ENCODE measurements at places on chromosomes 5 and 9.
A peak's percentile ranks its signal among the peaks of the same experiment; 100 is the strongest.

GRCh38 chr9:76658510-76659231, 105.6 kb upstream of the PCA3 start:
- no peak for DNase-seq

DNA sequence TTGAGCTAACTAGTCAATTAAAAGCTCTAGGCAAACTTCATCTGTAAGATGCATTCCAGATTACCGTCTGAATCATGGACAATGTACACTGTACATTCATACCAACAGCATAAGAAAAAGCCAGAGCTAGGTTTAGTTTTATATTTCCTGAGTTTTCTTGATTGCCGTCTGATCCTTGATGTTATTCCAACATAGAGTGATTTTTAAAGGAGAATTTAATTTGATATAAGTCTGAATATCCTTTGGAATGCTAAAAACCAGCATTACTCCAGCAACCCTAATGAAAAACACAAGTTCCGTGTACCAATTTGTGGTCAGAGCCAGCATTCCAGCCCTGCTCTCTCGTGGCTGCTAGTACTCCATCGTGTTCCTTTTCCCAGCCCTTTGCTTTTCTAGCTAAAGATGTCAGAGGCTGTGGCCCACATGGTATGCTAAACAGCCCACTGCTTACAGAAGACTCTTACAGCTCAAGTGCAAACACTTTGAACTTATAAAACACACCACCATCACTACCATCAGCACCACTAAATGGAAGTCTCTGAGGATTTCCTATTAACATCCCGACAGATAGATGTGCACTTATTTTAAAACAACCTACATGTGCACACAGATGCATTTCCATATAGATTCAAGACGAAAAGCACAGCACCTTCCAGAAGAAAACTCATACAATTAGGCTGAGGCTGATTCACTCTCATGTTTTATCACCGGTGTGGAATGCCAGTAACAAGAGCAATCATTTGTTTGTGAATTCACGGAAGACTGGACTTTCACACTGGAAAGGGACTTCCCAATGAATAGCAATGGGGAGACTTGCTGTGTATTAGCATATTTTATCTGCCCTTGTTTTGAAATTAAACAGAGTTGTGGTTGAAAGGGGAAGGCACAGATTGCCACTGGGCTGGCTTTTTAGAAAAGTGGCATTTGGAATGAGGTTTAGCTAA, 246.9 kb upstream of the GAS1 start:
- DNase-seq: no peak

- no peak for DNase-seq
Measured at GRCh38 chr5:120454094-120454798, 9.9 kb upstream of the PRR16 start.

GRCh38 chr5:1151316-1151715, 39.5 kb upstream of the SLC12A7 start:
- DNase-seq: no peak

DNA sequence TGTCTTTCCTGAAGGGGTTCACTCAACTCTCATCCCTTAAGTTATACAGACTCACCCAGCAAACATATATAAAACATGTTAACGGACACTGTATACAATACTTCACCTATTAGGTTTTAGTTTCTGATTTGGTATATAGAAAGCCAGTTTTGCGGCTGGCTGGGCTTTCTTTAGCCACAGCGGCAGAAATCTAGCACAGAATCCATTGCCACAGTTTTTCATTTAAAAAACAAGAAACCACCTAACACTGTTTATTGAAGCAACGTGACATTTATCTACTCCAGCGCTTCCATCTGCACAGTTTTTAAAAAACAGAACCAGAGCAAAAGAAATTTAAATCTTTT, 67.3 kb downstream of the SNX30 start:
- no peak for DNase-seq

DNA sequence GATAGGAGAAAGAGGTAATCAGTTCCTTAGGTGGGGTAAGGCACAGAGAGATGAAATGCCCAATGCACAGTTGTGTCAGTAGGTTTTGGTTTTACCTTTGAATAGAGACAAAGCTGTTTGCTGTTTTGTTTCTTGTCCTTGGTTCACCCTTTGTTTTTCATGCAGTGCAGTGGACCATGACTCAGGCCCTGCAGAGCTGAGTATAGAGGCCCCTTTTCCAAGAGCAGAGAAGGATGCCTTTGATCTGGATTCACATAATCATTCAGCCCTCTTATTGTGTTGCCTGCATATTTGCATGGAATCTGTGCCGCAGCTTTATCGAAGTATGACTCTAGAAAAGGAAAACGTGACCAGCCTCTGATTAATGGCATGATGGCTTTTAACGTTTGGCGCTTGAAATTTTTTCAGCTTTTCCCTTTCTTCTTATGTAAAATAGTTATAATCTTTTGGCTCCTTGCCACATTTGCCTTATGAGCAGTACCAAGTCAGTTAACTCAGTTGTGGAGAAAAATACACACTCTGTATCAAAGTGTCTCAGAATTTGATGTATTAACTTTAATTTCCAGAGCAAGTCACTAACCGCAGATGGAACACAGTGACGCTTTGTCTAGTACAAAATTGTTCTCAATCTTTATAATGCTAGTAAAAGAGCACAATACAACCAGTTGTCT, 197.6 kb downstream of the KDM4C start:
- no peak for DNase-seq

GRCh38 chr5:109958082-109958481, 268.4 kb downstream of the MAN2A1 start:
- no peak for DNase-seq

- no peak for DNase-seq
Measured at GRCh38 chr5:42875785-42876374, 64.2 kb upstream of the SELENOP start.

DNA sequence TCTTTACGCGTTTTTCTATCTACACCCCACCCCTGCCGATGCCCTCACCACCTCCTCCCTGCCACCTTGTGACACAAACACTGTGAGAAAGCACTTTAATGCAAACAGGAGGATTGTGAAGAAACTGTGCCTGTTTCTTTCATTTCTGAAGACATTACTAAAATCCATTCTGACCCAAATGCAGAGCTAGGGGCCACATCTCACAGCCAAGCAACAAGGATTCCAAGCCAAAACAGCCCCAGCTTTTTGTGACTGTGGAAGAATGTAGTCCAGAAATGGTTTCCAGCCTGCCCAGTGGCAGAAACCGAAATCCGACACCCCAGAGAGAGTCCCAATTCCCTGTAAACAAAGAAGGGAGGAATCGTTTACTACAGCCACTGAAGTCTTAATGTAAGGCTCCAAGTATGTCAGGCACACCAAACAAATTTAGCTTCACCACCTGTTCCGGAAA, 190.9 kb downstream of the TTC39B start:
- no peak for DNase-seq

GRCh38 chr9:114496011-114496410, 9.3 kb downstream of the WHRN start:
- no peak for DNase-seq

GRCh38 chr9:25684321-25684720, 6.1 kb upstream of the TUSC1 start:
- DNase-seq: no peak

- no peak for DNase-seq
Measured at GRCh38 chr9:4987961-4988421, 2.9 kb downstream of the JAK2 start.

GRCh38 chr9:69151506-69151905, 22.6 kb upstream of the TJP2 start:
- no peak for DNase-seq

- DNase-seq: no peak
Measured at GRCh38 chr5:1963941-1964451, 81.3 kb upstream of the IRX4 start.

GRCh38 chr5:172102913-172103626, 85.0 kb downstream of the STK10 start:
- peak; percentile 63 for DNase-seq

DNA sequence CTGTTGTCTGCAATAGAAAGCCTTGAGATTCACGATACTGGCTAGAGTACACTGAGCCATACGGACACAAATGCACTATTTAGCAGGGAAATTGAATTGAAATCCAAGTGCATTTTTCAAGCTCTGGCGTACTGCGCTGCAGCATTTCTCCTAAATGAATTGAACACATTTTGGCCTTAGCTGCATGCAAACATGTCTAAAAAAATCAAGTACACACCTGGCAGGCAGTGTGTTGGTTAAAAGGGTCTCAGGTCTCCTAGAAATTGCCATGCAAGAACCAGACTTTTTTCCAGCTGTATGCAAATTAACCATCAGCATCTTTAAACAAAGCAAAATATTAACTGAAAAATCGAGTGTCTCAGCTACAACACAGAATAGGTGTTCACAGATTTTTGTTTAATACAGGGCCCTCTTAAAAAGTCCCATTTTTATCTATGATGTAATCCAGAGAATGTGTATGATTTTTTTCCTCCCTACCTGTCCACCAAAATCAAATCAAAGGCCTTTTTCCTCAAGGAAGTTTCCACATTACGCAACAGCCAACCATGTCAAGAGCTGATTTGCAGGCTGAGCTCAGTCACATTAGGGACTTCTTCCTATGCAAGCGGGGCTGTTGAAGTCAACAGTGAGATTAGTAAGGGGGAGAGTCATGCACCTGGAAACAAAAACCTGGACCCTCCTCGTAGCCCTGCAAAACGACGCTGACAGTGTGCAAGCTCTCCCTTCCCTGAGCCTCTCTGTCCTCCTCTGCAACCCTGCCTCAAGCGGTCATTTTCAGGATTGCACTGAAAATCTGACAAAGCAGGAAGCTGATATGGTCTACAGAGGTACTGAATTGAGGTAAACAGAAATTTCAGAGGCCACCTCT, 14.1 kb upstream of the SFXN1 start:
- DNase-seq: no peak

DNA sequence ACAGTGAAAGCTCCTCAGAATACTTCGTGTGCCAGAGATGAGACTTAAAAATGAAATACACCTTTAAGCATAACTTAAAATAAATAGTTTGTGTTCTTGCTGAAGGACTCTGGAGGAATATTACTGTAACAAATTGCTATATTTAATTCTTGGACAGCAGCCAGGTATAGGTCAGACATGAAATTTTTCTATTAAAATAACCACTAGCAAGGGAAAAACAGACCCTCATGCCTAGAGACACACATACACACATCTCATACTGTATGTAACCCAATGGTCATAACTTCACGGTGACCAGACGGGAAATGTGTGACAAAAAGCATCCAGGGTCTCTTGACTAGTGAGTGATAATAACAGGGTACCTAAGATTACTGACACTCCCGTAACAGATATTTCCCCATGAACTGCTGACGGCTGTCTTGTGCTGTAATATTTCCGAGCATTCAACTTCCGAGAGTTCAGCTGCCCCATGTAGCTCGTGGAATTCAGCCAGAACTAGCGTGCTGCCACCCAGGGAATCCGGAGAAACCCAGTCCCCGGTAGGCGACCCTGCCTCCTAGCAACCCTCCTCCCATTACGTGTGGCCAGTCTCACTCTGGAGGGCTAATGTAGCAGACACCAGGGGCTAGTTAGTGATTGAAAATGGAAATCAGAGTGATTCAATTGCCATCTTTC, 2295.1 kb upstream of the WWC1 start:
- no peak for DNase-seq

DNA sequence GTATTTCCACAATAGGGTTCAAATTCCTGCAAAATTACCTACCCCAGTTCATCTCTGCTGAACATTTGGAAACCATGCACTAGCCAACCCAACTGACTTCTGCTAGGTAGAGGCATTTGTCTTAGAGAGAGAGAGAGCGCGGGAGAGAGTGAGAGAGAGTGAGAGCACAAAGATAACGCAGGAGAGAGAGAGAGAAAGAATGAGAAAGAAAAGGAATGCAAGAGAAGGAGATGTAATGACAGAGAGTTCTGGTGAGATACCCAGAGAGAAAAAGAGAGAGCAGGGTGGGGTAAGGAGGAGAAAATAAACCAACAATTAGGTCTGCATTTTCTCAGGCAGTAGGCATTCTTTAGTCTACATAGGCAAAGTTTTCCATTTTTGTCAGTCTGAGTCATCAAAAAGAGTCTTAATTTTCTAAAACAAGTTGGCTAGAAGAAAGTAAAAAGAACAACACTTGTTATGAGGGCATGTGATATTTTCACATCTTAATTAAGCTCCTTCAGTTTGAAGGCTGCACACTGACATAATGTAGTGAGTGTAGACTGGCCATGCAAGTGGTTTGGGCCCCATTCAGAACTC, 98.2 kb downstream of the MAP1B start:
- DNase-seq: no peak

DNA sequence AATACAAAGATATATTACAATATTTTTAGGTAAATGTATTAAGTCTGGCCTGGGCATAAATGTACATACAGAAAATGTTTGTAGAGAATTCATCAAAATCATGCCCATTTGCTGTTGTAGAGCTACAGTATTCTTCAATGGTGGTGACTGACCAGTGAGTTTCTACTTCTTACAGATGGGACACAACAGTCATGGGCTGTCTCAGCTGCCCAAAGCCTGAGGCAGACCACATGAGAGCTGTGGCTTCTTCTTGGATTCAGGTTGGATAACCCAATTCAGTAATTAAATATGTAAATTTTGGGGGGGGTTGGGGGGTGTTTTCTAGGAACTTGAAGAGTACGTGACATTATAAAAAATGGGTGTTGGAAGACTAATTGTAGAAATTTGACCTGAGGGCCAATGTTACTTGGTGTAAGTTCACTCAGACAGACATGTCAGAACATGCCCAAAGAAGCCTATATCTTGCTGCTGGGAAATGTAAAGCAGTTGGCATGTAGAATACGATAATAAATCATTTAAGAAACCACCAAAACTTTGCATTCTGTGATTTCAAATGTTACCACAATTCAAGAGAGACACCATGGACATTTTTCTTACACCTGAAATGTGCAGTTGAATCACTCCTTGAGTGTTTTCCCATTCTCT, 17.9 kb downstream of the STARD4 start:
- DNase-seq: no peak

- no peak for DNase-seq
Measured at GRCh38 chr5:59117320-59117719, 534.4 kb downstream of the RAB3C start.

- DNase-seq: no peak
Measured at GRCh38 chr5:109614301-109614700, 75.4 kb upstream of the MAN2A1 start.

DNA sequence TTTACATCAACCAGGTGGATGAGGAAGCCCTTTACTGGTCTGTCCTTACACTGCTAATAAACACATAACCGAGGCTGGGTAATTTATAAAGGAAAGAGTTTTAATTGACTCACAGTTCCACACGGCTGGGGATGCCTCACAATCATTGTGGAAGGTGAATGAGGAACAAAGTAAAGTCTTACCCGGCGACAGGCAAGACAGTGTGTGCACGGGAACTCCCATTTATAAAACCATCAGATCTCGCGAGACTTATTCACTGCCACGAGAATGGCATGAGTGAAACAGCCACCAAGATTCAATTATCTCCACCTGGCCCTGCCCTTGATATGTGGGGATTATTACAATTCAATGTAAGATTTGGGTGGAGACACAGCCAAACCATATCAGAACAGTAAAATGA, 67.3 kb upstream of the GRAMD2B start:
- DNase-seq: no peak

Measured in left ventricle myocardium inferior (tissue), 1 donor.